Peyer's patch (tissue), 4 donors: ENCODE measurements at places on chromosomes 3 and 15. TPM values are rescaled to one million over a fixed set of nuclear protein-coding genes. Genes with fewer than 3 reads are reported as not detected.

GRCh38 chr15:99729920-99730319 lies 3.3 kb downstream of the LYSMD4 start:
- peak; percentile 47 for DNase-seq

Gene KLHL6
- total RNA-seq, result 7.5 TPM

Gene GNAI2
- 87.9 TPM for total RNA-seq

GRCh38 chr3:124633524-124633923 lies 96.7 kb upstream of the UMPS start:
- DNase-seq, result no peak

GRCh38 chr3:154540950-154541604 lies 111.1 kb upstream of the GPR149 start:
- DNase-seq, result no peak

Gene ARHGEF3
- 5.6 TPM for total RNA-seq

Gene EPB42
- total RNA-seq, result not detected

GRCh38 chr3:148466143-148466542 lies 231.6 kb upstream of the AGTR1 start:
- DNase-seq, result no peak

DNA sequence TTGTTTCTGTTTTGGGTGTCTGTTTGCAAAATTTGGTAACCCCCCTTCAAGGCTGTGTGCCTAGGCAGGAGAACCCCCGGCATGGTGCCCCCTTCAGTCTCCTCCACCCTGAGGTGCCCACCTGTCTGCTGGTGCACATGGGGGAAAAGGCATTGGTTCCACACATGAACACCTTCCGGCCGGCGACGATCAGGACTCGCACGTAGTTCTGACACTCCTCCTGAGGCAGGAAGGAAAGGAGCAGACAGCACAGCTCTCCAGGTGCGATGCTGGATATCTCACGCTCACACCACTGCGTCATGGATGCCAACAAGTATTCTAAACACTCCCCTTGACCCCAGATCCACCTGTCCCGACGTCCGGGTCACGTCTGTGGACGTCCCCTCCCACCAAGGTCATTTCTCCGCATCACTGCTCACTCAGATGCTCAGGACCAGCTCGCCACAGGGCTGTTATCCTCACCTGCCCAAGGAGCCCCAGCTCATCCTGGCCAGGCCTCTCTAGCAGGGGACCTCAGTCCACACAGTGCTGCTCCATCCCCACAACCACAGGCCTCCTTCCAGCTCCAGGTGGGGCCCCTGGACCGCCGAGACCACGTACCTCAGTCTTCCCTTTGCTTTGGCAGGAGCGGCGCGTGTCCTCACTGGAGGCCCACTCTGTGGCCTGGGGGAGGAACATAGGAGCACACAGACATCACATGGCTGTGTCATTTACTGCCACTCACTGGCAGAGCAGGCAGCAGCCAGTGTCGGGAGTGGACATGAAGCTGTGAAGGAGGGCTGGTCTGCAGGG lies 99.0 kb downstream of the SEMA5B start:
- DNase-seq, result no peak
